Left renal cortex interstitium (tissue), 4 donors: ENCODE measurements at places on chromosomes 5 and 9. TPM values are rescaled to one million over a fixed set of nuclear protein-coding genes. Genes with fewer than 3 reads are reported as not detected.
A peak's percentile ranks its signal among the peaks of the same experiment; 100 is the strongest.

HAPLN1 gene
- polyA plus RNA-seq = 8.5 TPM

ANKRA2 gene
- 51.4 TPM for polyA plus RNA-seq

- DNase-seq = no peak
Observed at GRCh38 chr5:154467655-154468354, 10.2 kb downstream of the HAND1 start.

- DNase-seq = no peak
Observed at GRCh38 chr5:177473443-177474001, at the start of gene DBN1. Gene DBN1 (minus strand): TSS chr5:177473634. CDS start chr5:177473521, 113 bp downstream.

- DNase-seq = no peak
Observed at GRCh38 chr5:71483355-71483754, 27.9 kb downstream of the BDP1 start.

GRCh38 chr9:84485539-84485938 lies 145.0 kb upstream of the SLC28A3 start:
- DNase-seq = no peak

- peak; percentile 50 for DNase-seq
Observed at GRCh38 chr5:140966293-140967225, at the start of gene PCDHAC2. Gene PCDHAC2 (plus strand): TSS chr5:140966476. CDS start chr5:140966767, 291 bp downstream.

GRCh38 chr5:133247151-133247709 lies 195.4 kb downstream of the HSPA4 start:
- no peak for DNase-seq

ITK gene
- polyA plus RNA-seq = 0.40 TPM

DNA sequence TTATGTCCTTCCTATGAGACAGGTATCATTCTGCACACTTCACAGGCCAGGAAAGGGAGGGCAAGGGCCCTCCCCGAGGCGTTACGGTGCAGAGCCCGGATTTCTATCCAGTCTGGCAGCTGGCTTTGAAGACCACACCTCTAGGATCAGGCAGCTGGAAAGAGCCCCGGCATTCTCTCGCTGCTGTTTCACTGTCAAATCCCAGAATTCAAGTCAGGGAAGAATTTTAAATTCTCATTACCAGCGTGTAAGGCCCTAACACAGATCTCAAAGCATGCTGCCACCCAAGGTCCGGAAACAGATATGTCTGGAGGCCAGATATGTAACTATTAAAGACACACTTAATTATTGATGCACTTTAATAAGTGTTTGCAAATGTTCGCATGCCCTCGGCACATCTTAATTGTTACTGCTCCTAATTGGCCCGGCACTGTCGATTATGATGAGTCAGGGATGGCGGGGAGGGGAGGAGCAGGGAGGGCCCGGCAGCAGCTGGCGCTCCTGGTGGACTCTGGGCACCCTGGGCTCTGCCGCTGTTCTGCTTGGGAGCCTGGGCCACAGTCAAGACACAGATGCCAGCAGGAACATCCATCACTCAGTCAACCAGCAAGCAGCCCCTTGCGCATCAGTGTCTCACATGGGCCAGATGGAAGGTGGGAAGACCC lies 76.3 kb upstream of the BARHL1 start:
- no peak for DNase-seq

DNA sequence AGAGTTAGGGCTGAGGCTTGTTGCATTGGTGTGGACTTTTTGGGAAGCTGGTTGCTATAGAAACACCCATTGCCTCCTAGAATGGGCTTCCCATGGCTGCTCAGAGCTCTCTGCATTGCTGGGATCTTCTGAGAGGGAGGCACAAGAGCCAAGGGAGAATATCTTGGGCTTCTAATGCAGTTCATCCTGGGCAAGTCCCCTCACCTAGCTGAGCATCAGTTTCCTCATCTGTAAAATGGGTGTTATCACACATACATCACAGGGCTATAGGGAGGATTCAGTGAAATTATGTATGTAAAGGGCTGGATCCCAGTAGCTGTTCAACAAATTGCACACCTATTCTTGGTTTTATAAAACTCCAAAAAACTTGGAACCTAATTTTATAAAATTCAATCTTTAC lies 106.1 kb upstream of the ALDH1B1 start:
- no peak for DNase-seq

PCDHB9 gene
- 4.2 TPM for polyA plus RNA-seq

DNA sequence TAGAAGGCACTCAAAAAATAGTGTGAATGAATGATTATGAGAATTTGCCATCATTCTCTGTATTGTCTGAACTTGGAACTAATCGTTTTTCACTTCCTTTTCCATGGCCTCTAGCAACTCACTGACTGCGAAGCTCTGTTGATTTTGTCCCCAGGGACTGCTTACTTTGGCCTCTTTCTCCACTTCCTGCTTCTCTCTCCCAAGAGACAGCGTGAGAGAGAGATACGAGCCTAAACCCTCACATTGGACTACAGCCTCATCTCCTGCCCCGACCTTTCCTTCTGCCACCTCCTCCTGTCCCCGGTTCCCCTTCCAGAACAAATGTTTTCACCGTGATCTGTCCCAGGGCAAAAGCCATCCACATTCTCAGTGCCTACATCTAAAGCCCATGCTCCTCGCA lies 300.8 kb upstream of the PANK3 start:
- no peak for DNase-seq

GPX3 gene
- 929 TPM for polyA plus RNA-seq

HTR1A gene
- polyA plus RNA-seq = not detected

DNA sequence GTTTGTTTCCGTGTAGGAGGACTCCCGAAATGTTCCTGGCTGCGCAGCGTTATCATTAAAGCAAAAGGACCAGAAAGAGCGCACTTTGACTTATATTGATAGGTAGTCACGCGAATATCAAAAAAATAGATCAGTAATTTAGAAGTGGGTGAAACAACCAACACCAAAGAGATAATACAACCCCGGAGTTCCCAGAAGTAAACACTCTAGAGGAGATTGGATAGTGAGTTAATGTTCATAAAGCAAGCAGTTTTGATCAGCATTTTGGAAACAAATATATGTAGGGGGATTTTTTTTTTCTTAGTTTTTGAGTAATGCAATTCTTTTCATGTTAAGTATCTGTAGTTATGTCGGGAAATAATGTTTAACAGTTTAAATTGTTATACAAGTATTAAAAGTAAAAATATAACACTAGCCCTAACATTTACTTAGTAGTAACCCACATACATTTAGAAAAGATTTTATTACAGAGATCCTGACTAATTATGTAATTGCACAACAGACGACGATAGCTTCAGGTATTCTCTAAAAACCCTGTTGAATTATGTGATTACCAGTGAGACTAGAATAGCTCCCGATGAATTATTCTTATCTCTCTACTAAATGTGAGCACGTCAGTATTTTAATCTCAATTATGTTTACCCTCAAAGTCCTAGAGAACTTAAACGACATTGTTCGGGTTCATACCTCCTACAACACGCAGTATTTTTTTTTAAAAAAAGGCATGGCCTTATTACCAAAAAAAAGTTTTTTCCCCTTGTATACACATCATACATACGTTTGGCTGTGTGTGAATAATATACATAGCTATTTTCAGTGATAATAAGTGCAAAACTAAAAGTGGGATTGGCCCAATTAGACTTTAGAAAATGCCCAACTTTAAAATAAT lies 9.4 kb upstream of the NFIB start:
- DNase-seq = no peak

DNA sequence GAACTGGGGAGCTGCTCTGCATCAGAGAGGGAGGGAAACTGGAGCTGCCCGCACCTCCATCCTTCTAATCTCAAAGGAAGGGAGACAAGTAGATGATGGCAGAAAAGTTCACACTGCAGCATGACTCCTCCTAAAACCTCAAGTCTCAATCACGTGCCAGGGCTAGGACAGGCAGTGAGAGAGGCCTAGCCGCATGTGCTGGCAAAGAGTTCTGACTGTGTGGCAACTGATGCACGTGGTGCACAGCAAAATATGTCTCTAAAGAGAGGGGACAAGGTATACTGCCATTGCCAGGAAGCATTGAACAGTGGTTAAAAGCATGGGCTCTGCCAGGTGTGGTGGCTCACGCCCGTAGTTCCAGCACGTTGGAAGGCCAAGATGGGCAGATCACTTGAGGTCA lies 38.1 kb downstream of the FBXO10 start:
- DNase-seq = no peak

IFNA4 gene
- polyA plus RNA-seq = not detected

DNA sequence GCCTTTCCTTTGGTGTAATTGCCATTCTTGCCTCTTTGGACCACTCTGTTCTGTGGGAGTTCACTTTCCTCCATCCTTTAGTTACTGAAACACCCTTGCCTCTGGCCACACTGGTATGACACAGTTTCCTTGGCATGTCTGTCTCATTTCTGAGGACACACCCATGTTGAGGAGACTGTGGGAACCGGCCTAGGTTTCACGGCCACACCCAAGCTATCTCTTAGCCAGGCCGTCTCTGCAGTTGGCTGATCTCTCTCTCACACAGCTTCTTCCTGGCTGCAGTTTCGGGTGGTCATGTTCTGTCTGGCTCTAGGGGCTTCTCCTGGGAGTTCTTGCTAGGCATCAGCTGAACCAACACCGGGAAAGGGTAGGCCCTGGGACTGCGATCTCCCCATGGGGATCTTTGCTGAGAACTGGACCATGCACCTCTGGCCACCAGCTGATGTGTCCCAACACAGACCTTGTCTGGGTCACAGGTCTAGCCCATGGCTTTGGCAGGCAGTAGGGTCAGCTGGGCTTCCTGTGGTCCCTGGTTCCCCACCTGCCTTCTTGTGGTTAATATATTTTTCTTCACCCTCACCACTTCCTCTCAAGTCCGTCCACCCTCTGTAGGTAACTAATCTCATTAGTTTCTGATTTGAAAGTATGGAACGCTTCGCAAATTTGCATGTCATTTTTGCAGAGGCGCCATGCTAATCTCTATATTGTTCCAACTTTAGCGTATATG lies 24.9 kb downstream of the ARHGEF37 start:
- no peak for DNase-seq

GRCh38 chr9:15426019-15426418 lies 3.3 kb downstream of the SNAPC3 start:
- DNase-seq = no peak

PHF24 gene
- polyA plus RNA-seq = 0.29 TPM

GRCh38 chr5:80097451-80097850 lies 62.3 kb downstream of the THBS4 start:
- DNase-seq = no peak

DNA sequence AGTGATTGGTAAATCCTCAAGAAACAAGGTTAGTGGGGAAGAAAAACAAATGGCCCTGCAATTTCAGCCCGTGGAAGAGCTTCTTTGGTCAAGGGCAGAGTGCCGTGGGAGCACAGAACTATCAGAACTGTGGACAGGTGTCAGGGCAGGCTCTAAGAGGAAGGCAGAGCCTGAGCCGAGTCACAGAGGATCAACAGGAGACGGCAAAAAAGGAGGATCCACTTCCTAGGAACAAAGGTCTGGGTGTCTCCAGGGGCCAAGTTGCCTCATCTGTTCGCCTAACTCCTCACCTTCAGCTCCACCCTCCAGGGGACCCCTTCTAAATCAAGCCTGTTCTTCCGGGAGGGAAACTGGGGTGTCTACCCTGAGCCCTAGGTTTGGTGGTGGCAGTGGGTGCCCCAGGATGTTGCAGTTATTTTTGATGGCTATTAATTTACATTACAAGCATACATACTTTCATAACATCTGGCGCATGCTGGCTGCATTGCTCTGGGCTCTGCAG lies 88.0 kb downstream of the FEM1C start:
- no peak for DNase-seq

DNA sequence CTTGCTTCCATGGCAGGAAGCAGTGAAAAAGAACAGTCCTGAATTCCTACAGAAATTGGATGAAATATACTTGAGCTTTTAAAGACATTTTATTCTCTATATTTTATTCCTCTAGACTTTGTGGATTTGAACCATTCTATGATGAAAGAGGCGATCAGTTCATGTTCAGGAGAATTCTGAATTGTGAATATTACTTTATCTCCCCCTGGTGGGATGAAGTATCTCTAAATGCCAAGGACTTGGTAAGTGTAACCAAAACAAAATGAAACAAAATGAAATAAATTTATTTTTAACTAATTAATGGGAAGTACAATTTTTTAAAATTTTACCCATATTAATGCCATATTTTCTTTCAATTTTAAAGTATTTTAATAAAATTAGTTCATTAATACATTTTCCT lies 34.1 kb downstream of the STARD4 start:
- DNase-seq = no peak

SIMC1 gene
- 17.6 TPM for polyA plus RNA-seq

PARP8 gene
- 16.1 TPM for polyA plus RNA-seq

SLC46A2 gene
- polyA plus RNA-seq = 0.23 TPM

GRCh38 chr9:134176599-134176968 lies 12.2 kb upstream of the RNU6ATAC start:
- DNase-seq = no peak

GRCh38 chr5:107518616-107519015 lies 152.1 kb downstream of the EFNA5 start:
- DNase-seq = no peak

EPB41L4B gene
- polyA plus RNA-seq = 13.9 TPM

GRCh38 chr5:38543886-38544285 lies 12.6 kb downstream of the LIFR start:
- DNase-seq = no peak

DNA sequence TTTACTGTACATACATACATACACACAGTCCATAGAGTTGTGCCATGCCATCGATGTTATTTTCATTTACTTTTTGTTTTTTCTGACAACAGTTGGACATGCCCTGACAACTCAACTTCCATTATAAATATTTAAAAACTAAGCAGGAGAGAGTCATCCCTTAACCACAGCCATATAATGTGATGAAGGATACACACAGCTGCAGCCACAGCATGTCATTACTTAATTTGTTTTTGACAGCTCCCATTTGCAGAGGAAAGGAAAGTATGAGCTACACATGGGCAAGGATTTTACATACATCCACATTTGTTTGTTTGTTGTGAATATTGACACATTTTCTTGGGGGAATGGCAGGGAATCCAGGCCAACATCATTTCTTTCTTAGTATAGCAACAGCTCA lies 91.5 kb upstream of the TUT7 start:
- no peak for DNase-seq

GNA14 gene
- 13.5 TPM for polyA plus RNA-seq

ANKRD55 gene
- 1.3 TPM for polyA plus RNA-seq

DNA sequence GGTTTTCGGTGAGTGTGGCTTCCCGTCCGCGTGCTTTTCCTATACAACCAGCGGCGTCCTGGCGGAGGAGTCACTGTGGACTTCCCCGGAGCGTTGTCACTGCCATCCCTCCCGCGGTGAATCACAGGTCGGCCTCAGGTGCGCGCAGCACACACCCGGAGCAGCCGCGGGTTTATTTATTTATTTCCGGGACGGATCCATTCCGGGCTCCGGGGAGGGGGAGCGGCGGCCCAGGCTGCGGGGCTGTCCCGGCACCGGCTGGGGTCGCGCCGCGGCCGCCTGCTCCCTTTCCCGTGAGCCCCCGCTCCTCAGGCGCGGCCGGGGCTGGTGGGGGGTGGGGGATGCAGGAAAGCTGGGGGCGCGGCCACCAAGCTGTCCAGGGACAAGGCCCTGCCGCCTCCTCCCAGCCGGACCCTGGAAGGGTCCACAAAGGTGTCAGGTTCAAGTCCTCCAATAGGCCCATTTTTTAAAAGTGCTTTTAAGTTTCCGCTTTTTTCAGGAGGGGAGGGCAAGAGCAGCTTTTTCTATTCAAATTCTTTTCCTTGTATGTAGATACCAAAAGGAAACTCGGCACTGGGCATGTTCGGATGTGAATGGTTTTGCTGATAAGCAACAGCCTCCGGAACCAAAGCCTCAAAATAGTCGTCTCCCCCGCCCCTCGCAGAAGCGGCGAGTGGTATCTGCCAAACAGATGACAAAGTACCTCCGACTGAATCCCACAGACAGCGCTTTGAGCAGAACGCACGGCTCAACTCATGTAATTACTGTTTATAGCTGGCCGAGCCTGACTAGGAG lies 192.5 kb downstream of the CD180 start:
- DNase-seq = peak; percentile 85
